SK-N-DZ (cell line): ENCODE measurements at places on chromosomes 1 and 21.

DNA sequence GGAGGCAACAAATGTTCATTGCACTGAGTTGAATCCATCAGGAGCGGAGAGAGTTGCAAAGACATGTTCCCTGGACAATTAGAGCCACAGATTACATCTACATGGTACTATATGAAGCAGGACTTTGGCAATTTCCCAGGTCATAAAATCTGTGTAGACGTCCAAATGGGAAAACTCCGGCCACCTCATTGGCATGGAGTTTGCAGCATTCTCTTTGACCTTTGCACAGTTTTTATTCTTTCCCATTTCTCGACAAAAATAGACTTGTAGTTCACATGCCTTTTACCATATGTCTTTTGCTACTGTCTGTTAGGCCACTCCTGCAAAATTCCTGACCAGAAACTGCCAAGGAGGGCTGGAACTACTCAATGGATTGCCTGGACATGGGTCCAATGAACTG is 48.2 kb downstream of the UBE2T start:
- DNase-seq, result no peak

DNA sequence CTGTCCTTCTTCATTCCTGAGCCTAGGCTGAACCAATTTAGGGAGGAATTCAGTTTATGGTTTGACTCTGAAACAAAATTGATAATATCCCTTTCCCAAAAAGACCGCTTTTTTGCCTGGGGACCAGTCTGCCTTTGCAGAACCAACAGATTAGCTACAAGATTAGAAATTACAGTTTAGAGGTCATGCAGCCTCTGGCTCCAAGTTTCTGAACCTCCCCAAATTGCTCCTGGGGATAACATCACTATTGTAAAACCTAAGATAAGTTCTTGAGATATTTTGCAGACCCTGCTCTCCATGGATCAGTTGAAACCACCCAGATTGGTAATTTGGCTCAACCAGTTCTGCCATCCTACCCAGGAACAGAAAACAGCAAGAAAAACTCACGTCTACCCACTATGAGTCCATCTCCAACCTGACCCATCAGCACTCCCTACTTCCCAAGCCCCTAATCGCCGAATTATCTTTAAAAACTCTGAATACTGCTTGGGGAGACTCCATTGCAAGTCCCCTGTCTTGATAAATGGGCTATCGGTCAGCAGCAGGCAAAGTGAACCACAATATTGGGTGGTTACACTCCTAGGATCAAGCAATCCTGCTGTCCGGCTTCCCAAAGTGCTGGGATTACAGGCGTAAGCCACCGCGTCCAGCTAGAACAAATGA is 605 bp upstream of the RABGGTB start:
- no peak for DNase-seq

- no peak for DNase-seq
Observed at GRCh38 chr1:248905662-248906008, 400 bp upstream of the PGBD2 start.

DNA sequence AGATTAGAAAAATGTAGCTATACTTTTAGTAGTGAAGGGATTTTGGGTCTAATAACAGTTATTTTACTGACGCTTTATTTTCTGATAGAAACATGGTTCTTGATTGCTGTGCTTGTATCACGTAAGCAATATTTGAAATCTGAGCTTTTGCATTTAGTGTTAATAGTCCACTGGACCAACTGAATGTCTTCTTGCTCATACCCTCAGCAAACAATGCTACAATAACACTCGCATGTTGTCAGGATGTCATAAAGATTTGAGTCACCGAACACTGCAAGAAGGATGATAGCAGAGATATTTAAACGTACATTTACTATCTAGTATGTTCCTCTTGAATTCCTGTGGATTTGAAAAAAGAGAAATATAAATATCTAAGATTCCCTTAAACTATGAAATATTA is 7.5 kb downstream of the DYRK1A start:
- no peak for DNase-seq

DNA sequence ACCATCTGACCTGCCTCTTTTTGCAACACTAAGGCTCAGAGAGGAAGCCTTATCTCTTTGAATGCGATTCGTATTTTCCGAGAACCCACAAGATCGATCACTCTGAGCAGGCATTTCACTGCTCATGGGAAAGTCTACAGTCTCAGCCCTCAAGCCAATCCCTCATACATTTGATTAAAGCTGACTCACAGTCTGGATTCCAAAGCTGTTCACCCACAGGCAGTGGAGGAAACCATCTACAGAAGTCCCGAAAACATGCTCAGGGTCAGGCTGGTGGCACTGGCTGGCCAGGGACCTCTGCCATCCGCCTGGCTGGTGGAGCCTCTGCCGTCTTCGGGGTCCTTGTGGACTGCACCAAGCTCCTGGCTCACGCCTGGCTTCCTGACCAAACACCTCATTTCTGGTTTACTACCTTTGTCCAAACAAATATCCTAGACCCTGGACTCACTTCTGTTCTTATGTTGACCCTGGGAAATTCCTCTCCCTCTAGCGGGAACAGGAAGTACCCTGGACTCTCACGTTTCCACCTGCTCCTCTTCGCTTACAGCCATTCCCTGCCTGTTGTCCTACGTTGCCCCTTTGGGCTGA is 650.0 kb downstream of the SMYD3 start:
- no peak for DNase-seq

DNA sequence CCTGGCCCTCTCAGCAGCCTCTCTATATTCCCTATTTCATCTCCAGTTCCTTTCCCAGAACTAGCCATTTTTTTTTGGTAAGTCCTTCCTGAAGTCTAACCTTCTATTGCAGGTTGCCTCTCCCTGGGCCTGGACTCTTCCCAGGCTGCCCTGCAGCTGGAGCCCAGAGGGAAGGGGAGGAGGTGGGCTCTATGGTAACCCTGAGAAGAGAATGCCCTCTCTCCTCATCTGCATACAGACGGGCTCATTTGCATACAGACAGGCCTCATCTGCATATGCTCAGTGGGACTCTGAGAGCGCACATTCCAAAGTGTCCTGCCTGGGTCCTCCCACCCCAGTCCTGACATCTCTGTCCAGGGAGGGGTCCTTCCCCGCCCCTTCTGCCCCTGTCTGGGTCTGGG is 32.7 kb downstream of the RHBG start:
- DNase-seq, result no peak

GRCh38 chr1:232225336-232226131 is 404.4 kb downstream of the SIPA1L2 start:
- DNase-seq, result no peak

- DNase-seq, result no peak
Observed at GRCh38 chr1:147729315-147729714, 31.1 kb downstream of the GJA5 start.

DNA sequence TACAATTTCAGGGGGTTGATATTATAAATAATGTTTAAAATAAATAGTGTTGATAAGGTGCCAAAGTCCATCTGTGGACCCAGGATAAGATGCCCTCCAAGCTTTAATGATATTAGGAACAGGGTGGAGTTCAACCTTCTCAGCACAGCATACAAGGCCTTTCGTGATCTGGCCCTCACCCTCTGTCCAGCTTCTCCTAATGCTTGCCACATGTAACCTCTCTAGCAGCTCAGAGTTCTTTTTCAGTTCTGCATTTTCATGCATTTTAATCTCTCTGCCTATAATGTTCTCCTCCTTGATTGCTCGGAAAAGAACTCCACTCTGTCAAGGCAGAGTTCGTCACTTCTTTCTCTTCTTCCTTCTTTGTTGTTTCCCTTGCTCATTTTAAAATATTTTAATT is 21.4 kb upstream of the SMAP2 start:
- no peak for DNase-seq

- no peak for DNase-seq
Observed at GRCh38 chr1:157773493-157774350, 3.2 kb downstream of the FCRL2 start.

- no peak for DNase-seq
Observed at GRCh38 chr1:20322825-20323612, 32.3 kb downstream of the VWA5B1 start.

- DNase-seq, result no peak
Observed at GRCh38 chr1:65362545-65362944, 53.2 kb downstream of the DNAJC6 start.

GRCh38 chr1:21628798-21629393 is 40.3 kb downstream of the RAP1GAP start:
- no peak for DNase-seq

DNA sequence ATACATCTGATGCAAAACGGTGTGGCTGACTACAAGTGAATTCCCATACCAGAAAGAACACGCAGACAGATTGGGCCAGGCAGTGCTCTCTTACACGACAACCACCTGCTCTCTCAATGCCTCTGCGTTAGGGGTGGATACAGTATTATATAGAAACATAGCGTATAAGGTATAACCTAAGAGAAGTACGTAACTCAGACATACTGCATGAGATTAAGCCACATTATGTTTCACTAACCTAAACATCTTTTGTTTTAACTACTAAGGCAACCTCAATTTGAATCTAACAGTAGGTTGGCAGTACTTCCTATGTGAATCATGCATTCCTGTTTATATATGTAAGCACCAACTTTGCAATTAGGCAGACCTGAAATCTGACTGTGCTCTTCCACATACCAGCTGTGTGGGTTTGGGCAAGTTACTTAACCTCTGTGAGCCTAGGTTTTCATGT is 58.1 kb upstream of the COA6 start:
- DNase-seq, result no peak

DNA sequence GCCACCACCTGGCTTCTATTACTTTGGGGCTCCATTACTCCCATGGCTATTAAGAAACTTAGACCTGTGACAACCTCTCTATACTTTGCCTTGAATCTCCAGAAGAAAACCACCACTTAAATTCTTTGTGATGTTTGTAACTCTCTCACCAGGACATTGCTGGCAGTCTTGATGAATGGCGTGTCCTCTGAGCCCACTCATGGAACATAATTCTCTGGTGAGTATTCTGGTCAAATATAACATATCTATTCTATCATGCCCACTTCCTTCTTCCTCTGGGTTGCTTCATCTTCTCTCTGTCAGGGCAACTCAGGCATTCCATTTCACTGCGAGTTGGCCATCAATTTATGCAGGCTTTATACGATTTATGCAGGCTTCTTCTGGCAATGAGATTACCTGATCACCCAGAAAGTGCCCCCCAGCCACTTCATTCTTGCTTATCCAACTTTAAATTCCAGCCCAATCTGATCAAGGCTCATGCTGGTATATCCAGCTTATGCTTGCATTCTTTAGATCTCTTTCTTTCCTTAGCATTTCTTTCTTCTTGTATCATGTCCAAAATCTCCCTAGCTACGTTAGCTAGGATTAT is 112.0 kb upstream of the CHRM3 start:
- no peak for DNase-seq

GRCh38 chr1:198686069-198686728 is 47.4 kb downstream of the PTPRC start:
- peak; percentile 47 for DNase-seq

- DNase-seq, result no peak
Observed at GRCh38 chr1:94773931-94774422, 46.2 kb upstream of the SLC44A3 start.

DNA sequence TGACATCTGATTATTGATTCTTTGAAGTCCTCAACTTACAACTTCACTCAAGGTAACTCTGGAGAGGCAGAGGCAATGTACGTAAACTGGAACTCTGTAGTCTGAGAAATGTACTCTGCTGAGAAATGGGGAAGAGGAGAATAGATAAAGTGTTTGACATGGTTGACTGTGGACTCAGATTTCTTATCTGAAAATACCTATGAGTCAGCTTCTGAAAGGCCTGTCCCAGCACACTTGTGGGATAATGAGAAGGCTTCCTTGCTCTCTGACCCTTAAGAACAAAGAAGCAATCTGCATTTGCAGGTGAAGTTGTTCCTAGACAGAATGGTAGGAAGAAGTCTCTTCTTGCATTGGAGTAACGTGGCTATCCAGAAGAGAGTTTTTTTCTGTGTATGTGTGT is 1573.5 kb downstream of the BRINP3 start:
- DNase-seq, result peak; percentile 5

GRCh38 chr1:172638885-172639831 is 19.7 kb upstream of the FASLG start:
- DNase-seq, result no peak

DNA sequence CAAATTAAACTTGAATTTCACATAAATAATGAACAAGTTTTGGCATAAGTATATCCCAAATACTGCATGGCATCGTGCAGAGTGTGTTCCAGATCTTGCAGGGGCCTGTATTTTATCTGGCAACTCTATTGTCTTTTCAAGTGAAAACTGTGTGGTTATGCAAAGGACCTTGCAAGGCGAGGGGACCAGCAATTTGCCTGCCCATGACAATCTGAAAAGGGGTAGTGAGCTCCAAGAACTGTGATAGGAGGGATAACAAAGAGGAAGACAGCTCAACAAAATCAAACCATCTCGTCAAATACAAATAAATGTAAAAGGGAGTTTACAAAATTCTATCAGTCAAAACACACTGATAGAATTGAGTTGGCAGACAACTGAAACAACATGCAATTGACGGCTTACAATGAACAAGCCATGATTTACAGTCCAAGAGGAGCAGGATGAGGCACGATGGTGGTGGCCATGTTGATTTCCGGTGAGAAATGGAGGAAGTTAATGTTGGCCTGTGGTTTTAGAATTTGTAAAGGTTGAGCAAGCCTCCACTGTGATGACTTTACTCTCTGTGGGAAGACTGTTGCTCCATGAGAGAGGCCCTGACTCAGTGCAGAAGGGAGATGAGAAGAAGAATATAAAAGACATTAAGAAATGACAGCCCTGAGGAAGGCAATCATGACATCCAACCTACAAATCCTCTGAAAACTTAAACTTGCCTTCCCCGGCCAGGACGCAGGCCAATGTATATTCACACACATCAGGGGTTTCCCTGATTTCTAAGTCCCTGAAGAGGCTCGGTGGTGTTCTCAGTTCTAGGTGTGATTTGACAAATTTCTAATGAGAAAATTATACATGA is 132.2 kb downstream of the ADSS2 start:
- no peak for DNase-seq

DNA sequence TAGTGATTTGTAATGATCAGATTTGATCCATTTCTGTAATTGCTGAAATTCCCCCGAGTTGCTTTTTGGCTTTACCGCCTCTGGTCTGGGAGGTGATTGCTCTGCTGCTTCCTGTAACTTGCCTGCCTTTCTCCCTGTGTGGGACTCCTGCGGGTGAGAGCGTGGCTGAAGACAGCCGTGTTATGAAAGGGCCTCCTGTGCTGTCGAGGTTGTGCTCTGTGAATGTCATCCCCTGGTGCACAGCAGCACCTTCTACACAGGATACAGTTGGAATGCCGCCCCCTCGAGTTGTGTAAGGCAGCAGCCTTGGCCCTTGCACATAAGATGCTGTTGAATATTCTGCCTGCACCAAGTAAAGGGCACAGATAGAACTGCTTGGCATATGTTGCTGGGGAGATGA is 5.9 kb downstream of the SOD1 start:
- DNase-seq, result no peak

DNA sequence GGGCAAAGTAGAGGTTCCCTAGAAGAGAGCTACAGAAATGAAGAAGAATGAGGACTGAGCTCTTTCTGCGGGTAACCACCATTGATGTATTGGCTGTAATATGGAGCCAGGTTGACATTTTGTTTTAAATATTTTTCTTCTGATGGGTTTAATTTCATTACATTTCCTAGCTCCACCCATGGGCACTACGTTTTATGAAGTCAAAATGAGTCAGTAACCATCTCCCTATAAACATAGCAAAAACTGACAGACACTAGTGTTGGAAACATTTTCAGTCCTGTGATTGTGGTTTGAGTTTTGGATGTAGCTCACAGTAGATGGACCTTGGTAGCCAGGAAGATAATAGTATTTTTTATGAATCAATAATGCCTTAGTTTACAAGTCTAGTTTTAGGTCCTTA is 470.4 kb upstream of the B3GALT2 start:
- no peak for DNase-seq

GRCh38 chr1:71228742-71229365 is 148.0 kb upstream of the ZRANB2 start:
- DNase-seq, result no peak

- no peak for DNase-seq
Observed at GRCh38 chr1:201761178-201761577, 67.8 kb upstream of the IPO9 start.

GRCh38 chr1:91091812-91092211 is 70.0 kb upstream of the ZNF644 start:
- DNase-seq, result no peak
